ENCODE measurements at places on chromosomes 3 and 15.

DNA sequence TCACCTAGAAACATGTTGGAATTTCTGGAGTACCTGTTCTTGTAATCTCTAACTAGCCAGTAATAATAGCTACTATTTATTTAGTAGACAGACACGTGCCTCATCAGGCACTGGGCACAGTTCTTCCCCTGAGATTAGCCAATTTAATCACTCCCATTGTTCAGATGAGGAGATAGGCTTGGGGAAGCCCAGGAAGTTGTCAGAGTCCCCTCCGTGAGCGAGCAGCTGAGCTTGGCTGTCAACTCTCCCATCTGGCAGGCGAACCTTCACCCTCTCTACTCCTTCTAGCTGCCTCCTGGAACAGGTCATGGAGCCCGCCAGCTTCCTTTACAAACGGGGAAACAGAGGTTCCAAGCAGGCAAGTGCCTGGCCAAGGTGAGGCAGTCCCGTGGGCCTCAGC is 31.1 kb upstream of the FGD5 start:
- no peak for DNase-seq

DNA sequence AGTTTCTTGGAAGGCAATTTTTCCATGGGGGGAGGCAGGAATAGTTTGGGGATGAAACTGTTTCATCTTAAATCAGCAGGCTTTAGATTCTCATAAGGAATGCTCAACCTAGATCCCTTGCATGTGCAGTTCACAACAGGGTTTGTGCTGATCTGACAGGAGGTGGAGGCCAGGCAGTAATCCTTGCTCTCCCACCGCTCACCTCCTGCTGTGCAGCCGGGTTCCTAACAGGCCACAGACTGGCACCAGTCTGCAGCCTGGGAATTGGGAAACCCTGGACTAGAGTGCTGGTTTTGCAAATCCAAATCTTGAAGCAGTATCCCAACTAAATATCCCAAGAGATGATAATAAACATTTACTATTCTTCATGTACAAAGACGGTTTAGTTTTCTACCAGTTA is 256.3 kb upstream of the TMCO5A start:
- DNase-seq: no peak

- peak; percentile 35 for DNase-seq
Measured at GRCh38 chr3:42572278-42572677, 9.5 kb downstream of the SEC22C start.

- DNase-seq: no peak
Measured at GRCh38 chr15:83854321-83854720, 200.4 kb downstream of the ADAMTSL3 start.

- no peak for DNase-seq
Measured at GRCh38 chr3:102125197-102125993, 276.1 kb downstream of the NFKBIZ start.
